ENCODE measurements at places on chromosomes 12 and 14.

GRCh38 chr12:63980211-63980610 is 135.7 kb downstream of the SRGAP1 start:
- DNase-seq, result no peak

DNA sequence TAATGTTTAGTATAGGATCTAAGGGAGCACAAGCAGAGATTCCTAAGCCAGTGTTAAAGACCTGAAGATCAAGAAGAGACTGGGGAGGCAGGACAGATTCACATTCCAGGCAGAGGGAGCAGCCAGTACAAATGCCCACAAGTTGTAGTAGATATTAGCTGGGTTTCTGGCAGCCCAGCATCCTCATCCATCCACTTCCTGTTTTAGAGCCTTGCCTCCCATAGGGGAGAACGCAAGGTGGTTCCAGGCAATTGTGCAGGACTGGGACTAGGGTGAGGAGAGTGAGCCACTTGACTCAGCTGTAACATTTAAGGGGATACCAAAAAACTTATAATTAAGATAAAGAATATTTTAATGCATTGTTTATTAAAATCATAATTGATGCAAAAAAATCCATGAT is 71.3 kb upstream of the PSMA6 start:
- no peak for DNase-seq

DNA sequence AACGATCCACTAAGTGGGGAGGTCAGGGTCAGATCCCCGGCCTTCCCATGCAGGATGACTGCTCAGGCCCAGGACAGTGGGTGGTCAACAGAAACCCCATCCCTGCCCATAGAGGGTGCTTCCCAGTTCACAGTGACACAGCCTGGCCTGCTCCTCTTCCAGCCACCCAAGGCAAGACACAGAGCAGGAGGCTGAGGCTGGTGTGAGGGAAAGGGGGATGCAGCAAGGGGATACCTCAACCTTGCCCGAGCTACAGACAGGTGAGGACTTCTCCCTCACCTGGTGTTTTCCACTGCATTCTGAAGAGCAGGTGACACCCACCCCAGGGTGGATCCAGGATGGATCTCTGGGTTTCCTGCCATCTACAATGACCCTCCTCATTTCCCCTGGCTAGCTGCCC is 106.7 kb downstream of the KIF26A start:
- no peak for DNase-seq

DNA sequence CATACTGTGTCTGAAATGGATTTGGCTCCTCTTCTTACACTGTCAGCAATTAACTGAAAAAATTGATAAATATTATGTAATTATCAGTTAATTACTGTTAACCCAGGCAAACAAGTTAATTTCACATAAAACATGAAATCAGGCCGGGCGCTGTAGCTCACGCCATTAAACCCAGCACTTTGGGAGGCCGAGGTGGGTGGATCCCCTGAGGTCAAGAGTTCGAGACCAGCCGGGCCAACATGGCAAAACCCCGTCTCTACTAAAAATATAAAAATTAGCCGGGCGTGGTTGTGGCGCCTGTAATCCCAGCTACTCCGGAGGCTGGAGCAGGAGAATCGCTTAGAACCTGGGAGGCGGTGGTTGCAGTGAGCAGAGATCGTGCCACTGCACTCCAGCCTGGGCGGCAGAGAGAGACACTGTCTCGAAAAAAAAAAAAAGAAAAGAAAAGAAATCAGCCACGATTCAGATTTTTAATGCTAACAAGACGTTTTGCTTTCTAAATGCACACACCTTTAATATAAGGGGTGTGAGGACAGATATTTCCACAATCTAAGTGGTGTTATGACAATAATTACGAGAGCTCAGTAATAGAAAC is 473 bp upstream of the TMEM19 start:
- no peak for DNase-seq

GRCh38 chr12:121921066-121921465 is 2.7 kb downstream of the CFAP251 start:
- no peak for DNase-seq

- DNase-seq, result no peak
These were observed 229.4 kb downstream of the BCL11B start for GRCh38 chr14:99042381-99043266.

- no peak for DNase-seq
These were observed 180.9 kb downstream of the RPS29 start for GRCh38 chr14:49405291-49405690.

GRCh38 chr12:96208346-96208745 is 14.2 kb downstream of the ELK3 start:
- no peak for DNase-seq

GRCh38 chr14:68379510-68380328 is 413.1 kb downstream of the ZFP36L1 start:
- no peak for DNase-seq

DNA sequence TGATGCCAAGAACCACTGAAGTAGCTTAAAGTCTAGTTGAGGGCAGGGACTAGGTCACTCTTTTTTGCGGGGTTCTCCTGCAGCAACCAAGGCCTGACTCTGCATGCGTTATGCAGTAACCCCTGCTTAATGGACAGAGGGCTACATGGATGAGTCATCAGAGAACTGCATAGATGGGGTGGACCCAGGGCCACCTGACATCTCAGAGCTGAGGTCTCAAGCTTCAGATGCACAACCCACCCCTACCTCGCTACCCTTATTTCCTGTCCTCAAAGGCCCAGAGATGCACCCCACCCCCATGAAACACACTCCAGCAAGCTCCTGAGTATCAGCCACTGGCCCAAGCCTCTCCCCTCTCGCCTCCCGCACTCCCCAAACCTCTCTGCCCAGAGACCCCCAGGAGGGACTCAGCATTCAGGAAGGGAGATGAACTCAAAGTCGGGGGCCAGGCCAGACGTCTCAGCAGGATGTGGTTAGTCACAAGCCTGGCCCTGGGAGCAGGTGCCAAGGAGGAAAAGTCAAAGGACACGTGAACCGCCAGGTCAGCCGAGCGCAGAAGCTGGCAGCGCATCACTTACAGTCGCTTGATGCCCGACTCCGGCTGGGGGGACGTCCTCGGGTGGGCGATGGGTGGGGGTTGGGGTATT is 25.8 kb downstream of the SNRNP35 start:
- DNase-seq, result no peak

GRCh38 chr12:54489857-54490256 is 7.7 kb upstream of the NCKAP1L start:
- no peak for DNase-seq

DNA sequence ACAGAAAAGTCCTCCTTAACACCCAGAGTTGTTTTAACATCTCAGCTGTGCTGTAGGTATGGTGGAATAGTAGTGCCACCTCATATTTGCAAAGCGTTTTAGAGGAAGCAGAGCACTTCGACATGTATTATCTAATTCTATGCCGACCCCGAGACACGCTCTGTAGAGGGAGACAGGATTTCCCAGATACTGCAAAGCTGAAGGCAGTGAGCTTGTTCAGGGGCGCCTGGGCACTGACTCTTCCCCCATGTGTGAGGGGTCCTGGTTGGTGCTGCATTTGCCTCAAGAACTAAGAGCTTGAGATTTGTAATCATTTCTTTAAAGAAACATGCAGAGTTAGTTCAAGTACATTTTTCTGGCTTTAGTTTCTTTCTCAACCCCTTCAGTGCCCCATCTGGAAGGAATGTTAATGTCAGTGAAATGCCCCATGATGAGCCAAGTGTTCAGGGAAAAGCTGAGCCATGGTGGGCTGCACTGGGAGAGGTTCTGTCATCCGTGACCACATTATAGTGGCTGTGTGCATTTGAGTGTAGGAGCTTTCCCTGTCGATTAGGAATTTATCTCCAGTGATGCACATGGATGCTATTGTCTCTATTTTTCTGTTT is 66.3 kb downstream of the MBIP start:
- DNase-seq, result no peak

DNA sequence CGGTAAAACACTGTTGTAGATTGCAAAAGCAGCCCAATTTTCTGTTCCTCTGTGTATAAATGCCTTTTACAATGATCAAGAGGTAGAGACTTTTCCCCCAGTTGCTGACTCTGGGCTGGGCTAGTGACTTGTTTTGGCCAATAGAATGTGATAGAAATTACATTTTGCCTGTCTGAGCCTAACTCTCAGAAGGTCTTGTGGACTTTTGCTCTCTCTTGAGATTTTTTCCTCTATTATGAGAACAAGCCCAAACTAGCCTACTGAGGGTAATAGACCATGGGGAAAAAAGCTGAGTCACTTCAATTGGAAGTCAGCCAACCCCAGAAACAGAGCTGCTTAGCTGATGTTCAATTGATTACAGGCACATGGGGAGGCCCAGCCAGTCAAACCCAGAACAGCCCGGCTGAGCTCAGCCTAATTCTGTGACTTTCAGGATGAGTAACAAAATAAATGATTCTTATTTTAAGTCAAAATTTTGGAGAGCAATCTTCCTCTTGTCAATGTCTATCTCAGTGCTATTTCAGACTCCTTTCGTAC is 61.4 kb downstream of the MYF5 start:
- DNase-seq, result peak; percentile 73

- DNase-seq, result no peak
These were observed 79.2 kb downstream of the HECTD4 start for GRCh38 chr12:112303004-112303403.

DNA sequence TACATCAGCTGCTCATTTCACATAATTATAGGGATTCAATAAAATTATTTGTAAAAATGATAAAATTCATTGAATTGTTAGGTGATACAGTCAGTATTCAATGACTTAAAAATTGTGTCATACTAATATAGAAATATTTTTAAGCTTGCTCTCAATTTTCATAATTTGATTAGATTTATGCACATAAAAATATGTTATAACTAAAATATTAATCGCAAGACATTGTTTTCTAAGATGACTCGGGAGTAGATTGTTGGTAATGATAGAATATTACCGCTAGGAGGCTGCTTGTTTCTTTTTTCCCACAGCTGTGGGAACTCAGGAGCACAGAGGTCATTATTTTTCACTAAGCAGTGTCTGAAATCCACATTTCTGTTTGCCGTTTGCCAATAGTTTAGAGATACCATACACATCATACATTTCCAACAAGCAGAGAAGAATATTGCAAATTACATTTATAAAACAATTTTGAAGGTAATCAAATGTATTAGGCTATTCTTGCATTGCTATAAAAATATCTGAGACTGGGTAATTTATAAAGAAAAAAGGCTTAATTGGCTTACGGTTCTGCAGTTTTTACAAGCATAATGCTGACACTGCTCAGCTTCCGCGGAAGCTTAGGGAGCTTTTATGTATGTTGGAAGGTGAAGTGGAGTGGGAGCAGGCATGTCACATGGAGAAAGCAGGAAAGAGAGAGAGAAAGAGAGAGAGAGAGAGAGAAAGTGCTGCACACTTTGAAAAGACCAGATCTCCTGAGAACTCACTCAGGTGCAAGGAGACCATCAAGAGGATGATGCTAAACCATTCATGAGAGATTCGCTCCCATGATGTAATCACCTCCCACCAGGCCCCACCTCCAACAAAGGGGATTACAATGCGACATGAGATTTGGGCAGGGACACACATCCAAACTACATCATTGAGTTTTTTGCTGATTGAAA is 9.2 kb downstream of the CD69 start:
- peak; percentile 41 for DNase-seq

DNA sequence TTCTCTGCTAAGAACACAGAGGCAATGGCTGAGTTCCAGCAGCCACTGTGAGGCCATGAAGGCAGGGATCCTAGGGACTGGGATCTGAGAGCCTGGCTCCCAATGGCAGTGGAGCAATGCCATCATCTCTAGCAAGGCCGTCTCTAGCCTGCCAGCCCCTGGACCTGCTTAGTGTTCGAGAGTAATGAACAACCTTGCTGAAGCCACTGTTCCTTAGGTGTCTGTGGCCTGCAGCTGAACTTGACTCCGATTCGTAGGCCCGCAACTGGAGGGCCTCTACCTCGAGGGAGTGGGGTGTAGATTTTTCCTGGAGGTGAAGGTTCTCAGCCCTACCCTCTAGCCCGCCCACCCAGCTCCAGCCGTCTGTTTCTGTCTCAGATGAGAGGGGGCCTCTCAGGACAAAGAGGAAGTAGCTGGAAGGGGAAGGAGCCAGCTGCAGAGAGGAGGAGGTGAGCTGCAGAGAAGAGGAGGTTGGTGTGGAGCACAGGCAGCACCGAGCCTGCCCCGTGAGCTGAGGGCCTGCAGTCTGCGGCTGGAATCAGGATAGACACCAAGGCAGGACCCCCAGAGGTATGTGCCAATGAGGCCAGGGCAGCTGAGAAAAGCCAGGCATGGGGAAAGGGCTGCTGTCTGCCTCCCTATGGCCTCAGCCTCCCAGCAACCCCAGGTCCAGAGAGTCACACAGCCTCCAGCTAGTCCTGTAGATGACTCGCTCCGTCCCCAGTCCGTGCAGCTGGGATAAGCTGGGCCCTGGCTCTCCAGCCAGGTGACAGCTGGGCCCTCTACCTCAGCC is at the start of gene PLD4:
Gene PLD4 (plus strand): TSS at position 459 of the 793 bp plus-strand sequence. CDS start 2,262 bp downstream, outside the sequence.
- peak; percentile 84 for DNase-seq

GRCh38 chr12:15706010-15706676 is 83.0 kb downstream of the EPS8 start:
- no peak for DNase-seq

GRCh38 chr12:46998811-46999368 is 80.5 kb upstream of the PCED1B start:
- DNase-seq, result no peak

GRCh38 chr12:75976113-75976512 is 55.5 kb downstream of the PHLDA1 start:
- no peak for DNase-seq

GRCh38 chr14:96362071-96362964 is 823 bp downstream of the ATG2B start:
- DNase-seq, result peak; percentile 35

DNA sequence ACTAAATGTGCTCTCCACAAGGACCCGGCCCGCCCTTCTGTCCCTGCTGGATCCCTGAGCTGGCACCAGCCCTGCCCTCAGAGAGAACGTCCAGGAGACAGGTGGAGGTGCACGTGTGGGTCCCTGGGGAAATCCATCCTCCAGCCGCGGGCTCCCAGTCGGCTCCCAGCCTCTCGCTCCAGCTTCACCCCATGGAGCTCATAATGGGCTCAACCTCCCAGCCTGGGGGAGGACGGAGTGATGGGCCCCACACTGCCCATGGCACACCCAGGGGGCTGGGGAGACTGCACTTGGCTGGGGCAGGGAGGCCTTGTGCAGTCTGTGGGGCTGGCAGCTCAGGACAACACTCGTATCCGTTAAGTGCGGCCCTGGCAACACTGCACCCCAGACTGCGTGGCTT is 250.5 kb downstream of the TMEM121 start:
- no peak for DNase-seq

- DNase-seq, result no peak
These were observed 135.7 kb upstream of the RTL1 start for GRCh38 chr14:101039031-101039754.

GRCh38 chr12:67364228-67364627 is 95.1 kb downstream of the CAND1 start:
- DNase-seq, result no peak

- DNase-seq, result no peak
These were observed 6.1 kb downstream of the HOXC10 start for GRCh38 chr12:53991077-53991460.

- DNase-seq, result no peak
These were observed at the start of gene FZD10 for GRCh38 chr12:130162267-130162666. Gene FZD10, plus strand, starts transcription at chr12:130162464. Its CDS starts 479 bp downstream, at chr12:130162943.

DNA sequence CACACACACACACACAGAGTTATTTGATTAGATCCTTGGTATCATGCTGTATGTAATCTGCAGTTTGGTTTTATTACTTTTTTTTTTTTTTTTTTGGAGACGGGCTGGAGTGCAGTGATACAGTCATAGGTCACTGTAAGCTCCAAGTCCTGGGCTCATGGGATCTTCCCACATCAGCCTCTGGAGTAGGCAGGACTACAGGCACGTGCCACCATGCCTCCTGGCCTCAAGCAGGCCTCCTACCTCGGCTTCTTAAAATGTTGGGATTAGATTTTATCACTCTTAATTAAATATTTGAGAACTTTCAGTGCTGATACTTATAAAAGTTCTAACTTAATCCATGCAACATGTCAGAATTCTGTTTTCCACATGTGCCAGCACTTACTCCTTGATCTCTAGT is 31.3 kb upstream of the PSEN1 start:
- DNase-seq, result no peak

GRCh38 chr14:89619596-89619995 is 202.6 kb upstream of the FOXN3 start:
- DNase-seq, result no peak
